Lung (tissue), 17 donors: ENCODE measurements at places on chromosomes 6 and 20. TPM values are rescaled to one million over a fixed set of nuclear protein-coding genes. Genes with fewer than 3 reads are reported as not detected.
A peak's percentile ranks its signal among the peaks of the same experiment; 100 is the strongest.

FARS2 gene
- 26.4 TPM for total RNA-seq

DNA sequence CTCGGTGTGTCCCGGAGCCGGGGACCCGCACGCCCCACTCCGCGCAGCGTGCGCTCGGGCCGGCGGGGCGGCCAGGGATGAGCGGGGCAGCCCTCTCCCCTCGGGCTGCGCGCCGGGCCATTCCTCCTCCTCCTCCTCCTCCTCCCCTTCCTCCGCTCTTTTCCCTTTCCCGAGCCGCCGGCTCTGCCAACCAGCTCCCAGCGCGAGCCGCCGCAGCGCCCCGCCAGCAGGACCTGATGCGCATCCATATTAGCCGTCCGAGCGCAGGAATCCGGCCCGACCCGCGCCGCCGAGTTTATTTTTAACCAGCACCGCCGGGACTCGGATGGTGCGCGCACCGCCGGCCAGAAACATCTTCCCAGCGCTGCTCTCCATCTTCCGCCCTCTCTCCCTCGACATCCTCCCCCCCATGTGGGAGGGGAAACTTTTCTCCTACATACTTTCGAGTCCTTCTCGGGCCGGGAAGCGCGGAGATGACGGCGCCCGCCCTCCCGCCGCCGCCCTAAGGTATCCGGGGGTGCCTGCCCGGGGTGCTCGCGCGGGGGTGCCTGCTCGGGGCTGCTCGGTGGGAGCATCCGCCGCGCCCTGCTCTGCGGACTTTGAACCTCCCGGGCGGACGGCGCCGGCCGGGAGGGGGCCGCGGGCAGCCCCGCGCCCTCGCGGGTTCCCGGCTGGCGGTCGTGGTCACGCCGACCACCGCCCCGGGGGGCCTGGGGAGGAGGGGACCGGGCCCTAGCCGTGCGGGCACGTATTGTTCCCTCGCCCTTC lies 619 bp downstream of the RREB1 start:
- no peaks in the 10 kb centered on the region for H3K27me3 ChIP-seq
- peak; percentile 69 for DNase-seq
- H3K36me3 ChIP-seq: no peaks in the 10 kb centered on the region
- peak overlapping the region; percentile 84 for H3K4me3 ChIP-seq
- peaks cover 4% of the 10 kb centered on the region for H3K4me1 ChIP-seq
- H3K27ac ChIP-seq: peak overlapping the region; percentile 97

NUP153 gene
- 29.1 TPM for total RNA-seq

NTSR1 gene
- 1.1 TPM for total RNA-seq

GRCh38 chr6:3419624-3420272 lies 37.1 kb downstream of the SLC22A23 start:
- peak overlapping the region; percentile 26 for H3K27ac ChIP-seq
- H3K4me1 ChIP-seq: peaks cover 16% of the 10 kb centered on the region
- no peak for DNase-seq
- H3K27me3 ChIP-seq: no peaks in the 10 kb centered on the region
- H3K36me3 ChIP-seq: no peaks in the 10 kb centered on the region
- H3K4me3 ChIP-seq: no peak overlapping the region

GRCh38 chr6:13992417-13993055 lies 67.8 kb downstream of the RNF182 start:
- H3K27me3 ChIP-seq: no peaks in the 10 kb centered on the region
- no peak overlapping the region for H3K4me3 ChIP-seq
- no peaks in the 10 kb centered on the region for H3K4me1 ChIP-seq
- DNase-seq: no peak

GRCh38 chr6:22222469-22222868 lies 74.4 kb downstream of the PRL start:
- H3K4me3 ChIP-seq: no peak overlapping the region
- no peak for DNase-seq
- no peak overlapping the region for H3K27ac ChIP-seq
- no peaks in the 10 kb centered on the region for H3K36me3 ChIP-seq

DNA sequence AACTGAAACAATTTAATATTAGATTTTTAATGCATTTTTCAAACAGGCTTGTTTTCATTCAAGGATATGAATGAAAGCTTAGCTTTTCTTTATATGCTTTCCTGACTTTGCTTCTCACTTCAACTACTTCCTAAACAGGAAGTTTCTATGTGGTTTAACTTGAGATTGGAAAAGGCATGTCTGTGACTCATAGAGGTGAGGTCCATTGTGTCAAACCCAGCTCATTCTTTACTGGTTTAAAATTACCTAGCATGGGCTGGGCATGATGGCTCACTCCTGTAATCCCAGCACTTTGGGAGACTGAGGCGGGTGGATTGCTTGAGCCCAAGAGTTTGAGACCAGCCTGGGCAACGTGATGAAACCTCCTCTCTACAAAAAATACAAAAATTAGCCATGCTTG lies 34.4 kb downstream of the EFHC1 start:
- H3K4me1 ChIP-seq: peaks cover 3% of the 10 kb centered on the region
- H3K36me3 ChIP-seq: no peaks in the 10 kb centered on the region
- H3K27me3 ChIP-seq: no peaks in the 10 kb centered on the region
- no peak for DNase-seq
- no peak overlapping the region for H3K27ac ChIP-seq

GJA10 gene
- not detected for total RNA-seq

DNA sequence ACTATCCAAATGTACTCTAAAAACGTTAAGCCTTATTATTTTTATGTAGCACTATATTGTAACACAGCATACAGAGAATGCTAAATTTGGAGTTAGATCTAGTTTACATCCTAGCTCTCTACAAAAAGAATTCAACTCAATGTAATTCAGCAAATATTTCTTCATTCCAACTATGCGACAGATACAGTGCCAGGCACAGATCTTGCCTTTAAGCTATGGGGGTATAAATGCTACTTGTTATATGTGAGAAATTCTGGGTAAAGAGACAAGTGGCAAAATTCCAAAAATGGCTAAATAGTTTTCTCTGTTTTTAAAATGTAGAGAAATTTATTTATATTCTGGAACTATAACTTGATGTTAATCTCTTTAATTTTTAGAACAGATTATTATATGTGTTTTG lies 63.2 kb downstream of the SEL1L2 start:
- no peak for DNase-seq
- no peaks in the 10 kb centered on the region for H3K4me1 ChIP-seq
- H3K4me3 ChIP-seq: no peak overlapping the region
- H3K27ac ChIP-seq: no peak overlapping the region
- H3K36me3 ChIP-seq: no peaks in the 10 kb centered on the region
- H3K27me3 ChIP-seq: no peaks in the 10 kb centered on the region

- H3K27me3 ChIP-seq: peaks cover 29% of the 10 kb centered on the region
- H3K4me3 ChIP-seq: no peak overlapping the region
- H3K4me1 ChIP-seq: no peaks in the 10 kb centered on the region
- no peaks in the 10 kb centered on the region for H3K36me3 ChIP-seq
Measured at GRCh38 chr6:26322645-26323482, 42.1 kb upstream of the BTN3A2 start.

GRCh38 chr6:20169119-20169557 lies 43.1 kb downstream of the MBOAT1 start:
- peak; percentile 20 for DNase-seq
- H3K27ac ChIP-seq: no peak overlapping the region
- no peak overlapping the region for H3K4me3 ChIP-seq
- H3K4me1 ChIP-seq: no peaks in the 10 kb centered on the region
- H3K36me3 ChIP-seq: peaks cover 4% of the 10 kb centered on the region

FAXC gene
- total RNA-seq: 5.9 TPM

IPCEF1 gene
- total RNA-seq: 18.1 TPM

DNA sequence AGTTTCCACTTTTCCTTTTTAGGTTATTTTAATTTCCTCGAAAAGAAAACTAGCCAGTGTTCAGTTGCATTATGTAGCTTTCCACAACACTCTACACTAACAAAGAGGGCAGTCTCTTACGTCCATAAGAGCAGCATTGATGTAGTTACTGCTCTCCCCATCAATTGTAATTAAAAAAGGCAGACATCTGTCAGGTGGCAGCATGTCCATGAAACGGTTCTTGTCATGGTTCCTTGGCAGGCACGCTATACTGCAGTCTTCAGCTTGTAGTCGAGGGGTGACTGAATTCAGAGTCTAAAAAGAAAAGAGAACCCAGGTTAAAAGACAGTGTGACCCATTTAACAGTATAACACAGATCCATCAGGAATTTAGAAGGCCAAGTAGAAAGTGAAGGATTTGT lies 80.1 kb upstream of the THEMIS start:
- peaks cover 12% of the 10 kb centered on the region for H3K36me3 ChIP-seq
- no peaks in the 10 kb centered on the region for H3K4me1 ChIP-seq
- no peaks in the 10 kb centered on the region for H3K27me3 ChIP-seq
- no peak for DNase-seq

- H3K36me3 ChIP-seq: no peaks in the 10 kb centered on the region
- no peak for DNase-seq
- H3K4me3 ChIP-seq: no peak overlapping the region
- no peaks in the 10 kb centered on the region for H3K27me3 ChIP-seq
- H3K4me1 ChIP-seq: no peaks in the 10 kb centered on the region
Measured at GRCh38 chr6:17020889-17021538, 80.8 kb upstream of the STMND1 start.

GRCh38 chr6:49966823-49967222 lies 2.6 kb downstream of the DEFB113 start:
- H3K4me3 ChIP-seq: no peak overlapping the region
- no peaks in the 10 kb centered on the region for H3K27me3 ChIP-seq
- no peak overlapping the region for H3K27ac ChIP-seq
- no peaks in the 10 kb centered on the region for H3K36me3 ChIP-seq

GRCh38 chr6:111614833-111615582 lies 9.3 kb upstream of the TRAF3IP2 start:
- no peaks in the 10 kb centered on the region for H3K27me3 ChIP-seq
- no peaks in the 10 kb centered on the region for H3K4me1 ChIP-seq
- no peaks in the 10 kb centered on the region for H3K36me3 ChIP-seq
- no peak for DNase-seq
- H3K4me3 ChIP-seq: no peak overlapping the region
- no peak overlapping the region for H3K27ac ChIP-seq

- H3K36me3 ChIP-seq: no peaks in the 10 kb centered on the region
- no peaks in the 10 kb centered on the region for H3K27me3 ChIP-seq
- H3K27ac ChIP-seq: no peak overlapping the region
- no peak overlapping the region for H3K4me3 ChIP-seq
- no peak for DNase-seq
- H3K4me1 ChIP-seq: no peaks in the 10 kb centered on the region
Measured at GRCh38 chr6:134123666-134124208, 71.3 kb upstream of the SLC2A12 start.

DNA sequence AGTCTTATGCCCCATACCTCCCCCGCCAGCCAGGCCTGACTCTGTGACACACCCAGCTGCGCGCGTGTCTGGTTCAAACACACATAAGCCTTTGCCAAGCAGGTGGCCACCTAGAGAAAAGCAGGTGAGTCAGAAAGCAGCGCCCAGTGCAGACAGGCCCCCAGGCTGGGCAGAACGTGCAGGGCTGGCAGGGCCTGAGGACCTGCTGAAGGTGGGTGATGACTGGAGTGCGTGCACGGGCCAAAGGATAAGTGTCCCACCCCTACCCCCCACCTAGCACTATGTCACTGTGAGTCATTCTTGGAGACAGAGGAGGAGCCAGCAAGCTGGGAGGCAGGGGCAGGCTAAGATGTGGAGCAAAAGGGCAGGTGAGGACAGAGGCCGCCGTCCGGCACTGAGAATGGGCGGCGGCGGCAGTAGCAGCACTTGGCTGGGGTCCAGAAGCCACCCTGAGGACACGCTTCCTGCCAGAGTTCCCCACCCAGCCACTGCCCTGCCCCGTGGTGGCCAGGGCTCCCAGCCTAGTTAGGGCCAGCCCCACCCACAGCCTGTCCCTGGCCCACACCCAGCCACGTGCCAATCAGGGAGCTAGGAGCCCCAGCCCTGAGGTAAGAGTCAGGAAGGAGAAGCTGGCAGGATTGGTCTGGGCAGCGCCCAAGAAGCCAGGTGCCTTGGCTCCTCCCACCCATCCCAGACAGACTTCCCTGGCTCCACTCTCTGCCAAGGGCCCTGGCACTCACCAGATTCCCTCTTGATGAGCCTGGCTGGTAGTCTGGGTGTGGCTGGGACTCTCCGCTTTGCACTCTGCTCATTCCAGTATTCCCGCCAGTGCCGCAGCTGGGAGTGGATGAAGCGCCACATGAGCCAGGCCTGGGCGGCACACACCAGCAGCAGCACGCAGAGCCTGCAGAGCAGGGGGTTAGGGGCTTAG lies 72.7 kb downstream of the TRAM2 start:
- no peak overlapping the region for H3K4me3 ChIP-seq
- H3K4me1 ChIP-seq: peaks cover 26% of the 10 kb centered on the region
- H3K27ac ChIP-seq: peak overlapping the region; percentile 85
- peaks cover 27% of the 10 kb centered on the region for H3K36me3 ChIP-seq
- peak; percentile 23 for DNase-seq

- H3K4me3 ChIP-seq: no peak overlapping the region
- H3K27ac ChIP-seq: no peak overlapping the region
- peaks cover 17% of the 10 kb centered on the region for H3K4me1 ChIP-seq
- peak; percentile 27 for DNase-seq
Measured at GRCh38 chr6:118705544-118706491, 54.4 kb upstream of the CEP85L start.

DNA sequence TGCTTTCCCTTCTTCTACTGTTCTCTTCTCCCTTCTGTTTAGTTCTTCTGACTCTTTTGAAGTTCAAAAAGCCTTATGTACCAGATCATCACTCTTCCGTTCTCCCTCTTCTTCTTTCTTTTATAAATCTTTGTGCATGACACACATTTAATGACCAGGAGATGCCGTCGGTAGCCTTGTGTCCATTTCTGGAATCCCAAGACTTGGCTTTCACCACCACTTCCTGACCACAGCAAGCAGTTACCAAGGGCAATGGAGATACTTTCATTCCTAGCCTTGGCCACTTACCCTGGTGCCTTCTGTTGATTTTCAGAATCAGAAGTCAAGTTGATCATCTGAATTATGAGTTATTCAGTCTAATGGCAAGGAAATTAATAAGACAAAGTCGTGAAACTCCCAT lies 268.5 kb upstream of the QKI start:
- H3K4me3 ChIP-seq: no peak overlapping the region
- no peaks in the 10 kb centered on the region for H3K36me3 ChIP-seq
- DNase-seq: no peak
- H3K27me3 ChIP-seq: peaks cover 3% of the 10 kb centered on the region

GRCh38 chr20:13355411-13355810 lies 134.3 kb downstream of the ISM1 start:
- DNase-seq: peak; percentile 50
- no peaks in the 10 kb centered on the region for H3K4me1 ChIP-seq
- no peaks in the 10 kb centered on the region for H3K36me3 ChIP-seq

BANF2 gene
- not detected for total RNA-seq

GRCh38 chr6:159122453-159122852 lies 46.7 kb upstream of the FNDC1 start:
- no peak for DNase-seq
- no peaks in the 10 kb centered on the region for H3K36me3 ChIP-seq
- no peaks in the 10 kb centered on the region for H3K27me3 ChIP-seq
- peaks cover 3% of the 10 kb centered on the region for H3K4me1 ChIP-seq

DNA sequence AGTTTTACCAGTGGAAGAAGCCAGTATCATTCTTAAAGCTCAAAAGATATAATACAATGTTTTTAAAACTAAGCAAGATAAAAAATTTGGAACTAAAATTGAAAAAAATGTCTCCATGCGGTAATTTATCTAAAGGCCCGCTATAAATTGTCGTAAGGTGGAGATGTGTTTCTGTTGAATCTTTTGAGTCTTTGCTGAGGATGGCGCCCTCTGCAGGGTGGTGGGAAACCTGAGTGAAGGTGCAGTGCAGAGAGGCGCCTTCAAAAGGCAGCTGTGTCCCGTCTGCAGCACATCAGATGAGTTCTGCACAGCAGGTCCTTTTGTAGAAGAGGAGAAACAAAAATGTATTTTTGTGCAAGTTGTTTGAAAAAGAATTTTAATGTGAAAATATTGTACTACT lies 29.4 kb upstream of the KIF25 start:
- H3K4me3 ChIP-seq: no peak overlapping the region
- H3K4me1 ChIP-seq: peaks cover 34% of the 10 kb centered on the region
- peaks cover 17% of the 10 kb centered on the region for H3K36me3 ChIP-seq
- no peak for DNase-seq
- H3K27me3 ChIP-seq: no peaks in the 10 kb centered on the region
